ENCODE measurements at places on chromosomes 4 and X.

DNA sequence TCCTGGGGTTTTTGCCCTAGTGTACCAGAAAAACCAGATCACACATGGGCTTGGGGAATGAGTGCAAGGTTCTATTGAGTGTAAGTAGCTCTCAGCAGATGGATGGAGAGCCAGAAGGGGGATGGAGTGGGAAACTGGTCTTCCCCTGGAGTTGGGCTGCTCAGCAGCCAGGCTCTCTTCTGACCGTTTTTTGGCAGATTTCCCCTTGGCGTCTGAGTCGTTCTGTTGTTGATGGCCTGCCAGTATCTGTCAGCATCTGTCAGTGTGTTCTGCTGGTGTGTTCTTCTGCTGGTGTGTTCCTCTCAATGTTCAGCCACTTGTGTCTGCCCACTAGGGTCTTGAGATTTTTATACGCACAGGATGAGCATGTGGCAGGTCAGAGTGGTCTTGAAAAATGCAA lies 633.9 kb upstream of the CPEB2 start:
- no peak for DNase-seq

DNA sequence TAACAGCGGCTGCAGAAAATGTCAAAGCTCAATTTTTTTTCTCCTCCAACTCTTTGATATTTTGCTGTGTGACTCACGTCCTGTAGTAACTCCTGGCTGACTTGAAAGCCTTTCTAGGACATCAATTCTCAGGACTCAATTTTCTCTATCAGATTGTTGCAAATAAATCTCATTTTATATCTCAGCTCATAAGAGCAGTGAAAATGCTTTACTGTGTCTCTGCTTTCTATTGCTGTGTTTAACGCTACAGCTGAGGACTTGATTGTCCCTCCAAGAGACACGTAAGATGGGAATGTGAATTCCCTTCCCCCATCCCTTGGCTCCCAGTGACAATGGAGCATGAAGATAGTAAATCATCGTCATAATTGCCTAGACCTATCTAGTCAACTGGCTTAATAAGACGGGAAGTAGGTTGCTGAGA lies 20.5 kb upstream of the CBR4 start:
- DNase-seq, result no peak

DNA sequence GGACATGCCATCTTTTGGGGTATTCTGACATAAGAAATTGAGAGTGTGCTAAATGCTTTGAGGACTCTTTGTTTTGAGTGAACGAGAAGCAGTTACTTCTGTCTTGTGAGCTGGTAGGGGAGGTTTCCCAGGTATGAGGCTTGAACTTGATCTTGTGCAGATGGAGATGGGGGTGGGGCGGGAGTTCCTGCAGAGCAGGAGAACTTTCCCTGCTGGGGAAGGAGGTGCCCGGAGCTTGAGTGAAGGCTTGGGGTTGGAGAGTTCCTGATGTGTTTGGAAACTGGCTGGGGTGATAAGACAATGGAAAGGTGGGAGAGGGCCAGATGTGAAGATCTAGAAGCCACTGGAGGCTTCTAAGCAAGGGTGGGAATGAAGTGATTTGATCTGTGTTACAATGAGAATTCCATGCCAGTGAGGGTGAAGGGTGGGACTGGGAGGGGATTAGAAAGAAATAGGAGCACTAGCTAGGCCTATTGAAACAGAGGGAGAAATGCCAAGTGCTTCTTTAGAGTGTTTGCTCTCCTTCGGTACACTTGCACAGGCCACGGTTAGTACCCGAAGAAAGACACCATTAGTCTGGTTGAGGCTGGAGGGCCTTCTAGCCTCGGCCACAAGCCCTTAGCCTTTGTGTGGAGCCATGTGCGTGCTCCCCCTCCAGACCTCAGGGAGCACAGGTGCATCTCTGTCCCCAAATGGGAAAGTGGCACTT lies 103.5 kb upstream of the STOX2 start:
- no peak for DNase-seq

DNA sequence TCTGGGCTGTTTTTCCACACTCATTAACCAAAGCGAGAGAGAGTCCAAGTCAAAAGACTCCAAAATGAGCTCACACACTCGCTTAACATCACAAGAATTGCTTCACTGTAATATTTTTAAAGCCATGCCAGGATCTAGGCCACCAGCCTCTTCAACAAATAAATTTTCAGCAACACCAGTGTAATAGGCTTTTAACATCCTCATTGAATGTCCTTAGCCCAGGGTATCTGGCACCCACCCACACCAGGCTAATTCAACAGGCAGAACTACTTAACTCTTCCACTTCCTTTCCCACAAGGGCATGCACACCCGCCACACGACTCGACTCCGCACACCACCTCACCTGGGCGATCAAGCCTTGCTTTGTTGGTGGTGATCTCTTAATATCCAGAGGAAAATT lies 34.2 kb downstream of the FAT1 start:
- no peak for DNase-seq

GRCh38 chr4:122458625-122459024 lies 2.1 kb upstream of the IL2 start:
- DNase-seq, result peak; percentile 29

DNA sequence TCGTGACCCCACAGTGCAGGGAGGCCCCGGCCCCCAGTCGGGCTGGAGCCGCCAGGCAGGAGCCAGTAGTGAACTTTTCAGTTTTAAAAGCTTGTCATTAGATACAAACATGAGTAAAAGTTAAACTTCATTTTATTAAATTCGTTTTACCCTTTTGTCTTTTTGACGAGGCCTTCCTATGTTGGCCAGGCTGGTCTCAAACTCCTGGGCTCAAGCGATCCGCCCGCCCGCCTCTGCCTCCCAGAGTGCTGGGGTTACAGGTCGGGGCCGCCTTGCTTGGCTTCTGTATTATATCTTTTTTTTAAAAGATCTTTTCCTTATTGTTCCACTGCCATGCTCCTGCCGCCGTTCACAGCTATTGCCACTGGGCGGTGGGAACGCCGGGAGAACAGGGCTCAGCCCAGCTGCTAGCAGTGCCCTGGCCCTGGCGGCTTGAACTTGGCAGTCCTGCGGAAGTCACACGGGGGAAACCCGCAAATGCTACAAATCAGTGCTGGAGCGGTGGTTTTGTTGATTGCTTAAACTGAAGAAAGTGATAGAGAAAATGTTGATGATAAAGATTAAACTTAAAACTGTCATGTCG lies 968 bp upstream of the NELFA start:
- DNase-seq, result peak; percentile 34

DNA sequence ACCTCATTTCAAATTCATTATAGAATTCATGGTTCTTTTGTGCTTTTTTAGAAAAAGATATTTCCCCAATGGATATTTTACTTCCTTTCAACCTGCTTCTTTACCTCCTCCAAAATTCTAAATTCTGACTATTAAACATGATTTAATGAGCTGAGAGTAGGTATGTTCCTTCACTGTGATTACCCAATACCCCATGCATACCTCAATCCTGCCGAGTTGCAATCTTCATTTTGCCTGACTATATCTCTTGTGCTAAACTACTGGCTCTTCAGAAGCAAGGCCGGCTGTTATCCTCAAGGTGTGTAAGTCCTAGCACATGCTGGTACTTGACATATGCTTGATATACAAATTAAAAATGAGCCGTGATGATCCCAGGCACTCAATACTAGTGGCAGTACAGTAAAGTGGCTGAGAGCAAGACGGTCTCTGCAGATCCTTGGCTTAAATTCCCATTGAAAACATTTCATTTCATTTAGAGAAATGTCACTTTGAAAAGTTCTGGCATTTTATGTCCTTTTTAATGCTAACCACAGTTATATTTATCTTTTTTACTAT lies 320.4 kb downstream of the KCNIP4 start:
- no peak for DNase-seq

GRCh38 chrX:31126205-31126604 lies 54.4 kb upstream of the FTHL17 start:
- DNase-seq, result no peak

GRCh38 chr4:3415471-3416141 lies 26.2 kb upstream of the HGFAC start:
- DNase-seq, result no peak

- no peak for DNase-seq
Measured at GRCh38 chrX:46770817-46771163, 11.9 kb upstream of the SLC9A7 start.

DNA sequence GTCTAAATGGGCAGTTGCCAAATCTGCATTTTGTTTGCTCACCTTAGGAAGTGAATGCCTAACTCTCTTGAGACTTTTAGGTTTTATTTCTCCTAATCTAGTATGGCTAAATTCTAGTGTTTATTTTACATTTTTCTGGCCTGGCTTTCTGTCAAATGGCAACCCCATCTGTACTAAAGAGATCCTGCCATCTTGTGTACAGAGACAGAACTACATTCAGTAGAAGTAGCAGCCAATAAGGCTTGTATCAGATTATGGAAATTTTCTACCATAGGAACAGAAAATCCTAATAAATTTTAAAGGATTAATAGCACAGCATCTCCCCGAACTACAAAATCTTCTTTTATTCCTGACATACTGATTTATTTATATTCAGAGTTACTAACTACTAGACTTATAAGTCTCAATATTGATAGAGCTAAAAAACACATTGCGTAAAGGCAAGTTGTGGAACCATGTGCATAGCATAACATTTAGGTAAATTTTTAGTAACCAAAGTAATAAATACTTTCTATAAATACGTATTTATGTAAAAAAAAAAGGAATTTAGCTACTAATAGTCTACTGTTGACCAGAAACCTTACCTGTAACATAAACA lies 45.5 kb downstream of the TMEM144 start:
- DNase-seq, result no peak

- DNase-seq, result no peak
Measured at GRCh38 chr4:113905301-113905700, 74.1 kb downstream of the ARSJ start.

DNA sequence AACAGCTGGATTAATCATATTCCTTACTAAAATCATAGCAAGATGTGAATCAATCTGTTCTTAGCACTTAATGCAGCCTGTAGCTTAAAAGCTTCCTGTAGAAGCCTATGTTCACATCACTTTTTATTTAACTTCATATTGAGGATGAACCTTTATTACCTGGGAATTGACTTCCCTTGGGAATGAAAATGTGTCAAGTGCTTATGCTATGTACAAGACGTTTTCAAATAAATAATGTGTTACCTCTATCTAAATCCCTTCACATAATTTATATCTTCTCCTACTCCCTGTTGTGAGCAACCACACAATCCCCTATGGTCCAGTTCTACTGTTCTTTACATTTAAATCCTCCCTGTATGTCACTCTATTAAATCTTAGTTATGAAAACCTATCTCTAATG lies 633.1 kb downstream of the FSTL5 start:
- no peak for DNase-seq

DNA sequence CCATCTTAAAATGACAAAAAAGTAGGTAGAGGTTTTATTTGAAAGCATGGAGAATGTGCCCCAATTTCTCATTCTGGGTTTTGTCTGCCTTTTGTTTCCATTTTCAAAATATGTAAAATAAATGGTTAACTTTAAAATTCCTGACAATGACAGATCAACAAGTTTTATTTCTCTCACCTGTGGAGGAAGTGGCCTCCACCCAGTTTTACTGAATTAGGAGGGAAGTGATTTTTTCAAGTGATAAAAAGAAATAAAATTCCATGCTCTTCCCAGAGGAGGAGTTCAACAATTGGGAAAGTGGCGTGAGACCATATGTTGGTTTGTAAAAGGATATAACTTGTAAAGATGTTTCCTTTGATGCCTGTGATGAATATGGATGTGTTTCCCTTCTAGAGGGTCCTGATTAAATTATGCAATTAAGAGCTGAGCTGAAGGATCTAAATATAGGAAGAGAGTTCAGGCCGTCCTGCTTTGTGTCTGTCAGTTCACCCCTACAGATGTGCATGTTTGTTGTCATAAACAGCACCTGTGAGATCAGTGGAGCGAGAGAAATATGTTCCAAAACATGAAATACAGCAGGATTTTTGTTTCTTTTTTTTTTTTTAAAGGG lies 19.5 kb downstream of the SMAD1 start:
- DNase-seq, result no peak

GRCh38 chrX:7164174-7164573 lies 16.2 kb upstream of the PUDP start:
- DNase-seq, result no peak

DNA sequence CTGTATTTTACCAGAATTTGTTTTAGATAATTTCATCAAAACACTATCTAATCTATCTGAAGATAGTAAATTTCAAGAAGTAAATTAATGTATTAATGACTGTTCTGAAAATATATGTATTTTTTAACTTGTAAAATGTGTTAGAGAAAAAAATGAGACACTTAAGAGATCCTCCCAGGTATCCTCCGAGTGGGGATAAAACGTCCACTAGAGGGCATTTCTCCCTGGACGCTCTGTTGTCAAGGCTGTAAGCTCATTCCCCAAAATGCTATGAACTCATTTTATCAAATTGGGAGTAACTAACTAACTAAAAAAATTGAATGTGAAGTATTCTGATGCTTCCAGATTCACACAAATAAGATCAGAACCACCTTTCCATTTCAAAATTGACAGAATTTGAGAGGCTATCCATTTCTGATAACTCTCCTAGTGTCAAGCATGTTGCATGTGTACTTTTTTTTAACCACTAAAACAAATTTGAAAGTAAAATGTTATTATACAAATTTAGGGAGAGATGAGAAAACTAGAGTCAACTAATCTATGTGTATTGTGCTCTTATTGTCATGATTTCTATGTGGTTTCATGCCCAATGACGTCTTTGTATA lies 337.3 kb upstream of the HS3ST1 start:
- DNase-seq, result no peak

DNA sequence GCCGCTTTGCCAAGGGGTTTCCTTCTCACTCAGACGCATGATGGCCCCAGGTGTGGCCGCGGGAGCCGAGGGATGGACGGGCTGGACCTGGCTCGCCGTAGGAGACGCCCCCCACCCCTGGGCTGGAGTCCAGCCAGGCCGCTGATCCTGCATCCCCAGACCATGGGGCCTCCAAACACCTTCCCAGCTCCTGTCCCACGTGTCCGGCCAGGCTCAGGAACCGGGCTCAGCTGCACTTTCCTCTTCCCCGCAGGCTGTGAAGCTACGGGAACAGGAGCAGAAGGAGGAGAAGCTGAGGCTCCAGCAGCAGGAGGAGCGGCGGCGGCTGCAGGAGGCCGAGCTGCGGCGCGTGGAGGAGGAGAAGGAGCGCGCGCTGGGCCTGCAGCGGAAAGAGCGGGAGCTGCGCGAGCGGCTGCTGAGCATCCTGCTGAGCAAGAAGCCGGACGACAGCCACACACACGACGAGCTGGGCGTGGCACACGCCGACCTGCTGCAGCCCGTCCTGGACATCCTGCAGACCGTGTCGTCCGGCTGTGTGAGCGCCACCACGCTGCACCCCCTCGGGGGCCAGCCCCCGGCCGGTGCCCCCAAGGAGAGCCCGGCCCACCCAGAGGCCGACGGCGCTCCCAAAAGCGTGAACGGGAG lies 9.1 kb downstream of the AKAP17A start:
- no peak for DNase-seq

- no peak for DNase-seq
Measured at GRCh38 chr4:6938647-6939271, 29.1 kb downstream of the TBC1D14 start.

- DNase-seq, result no peak
Measured at GRCh38 chrX:112819008-112819640, 21.5 kb downstream of the AMOT start.

GRCh38 chrX:148956352-148956751 lies 455.9 kb downstream of the AFF2 start:
- no peak for DNase-seq

- DNase-seq, result peak; percentile 21
Measured at GRCh38 chrX:119488749-119489148, 20.5 kb downstream of the SLC25A5 start.

GRCh38 chr4:95066050-95066449 lies 308.3 kb downstream of the BMPR1B start:
- DNase-seq, result no peak

GRCh38 chr4:40669504-40669903 lies 39.8 kb upstream of the RBM47 start:
- no peak for DNase-seq

GRCh38 chr4:87079967-87080366 lies 140.5 kb downstream of the KLHL8 start:
- no peak for DNase-seq

GRCh38 chrX:115204040-115204439 lies 14.8 kb downstream of the RBMXL3 start:
- DNase-seq, result no peak
